ENCODE measurements at places on chromosomes 13 and 19.

- no peak for DNase-seq
These were observed 33.7 kb downstream of the SUGT1 start for GRCh38 chr13:52686376-52686775.

DNA sequence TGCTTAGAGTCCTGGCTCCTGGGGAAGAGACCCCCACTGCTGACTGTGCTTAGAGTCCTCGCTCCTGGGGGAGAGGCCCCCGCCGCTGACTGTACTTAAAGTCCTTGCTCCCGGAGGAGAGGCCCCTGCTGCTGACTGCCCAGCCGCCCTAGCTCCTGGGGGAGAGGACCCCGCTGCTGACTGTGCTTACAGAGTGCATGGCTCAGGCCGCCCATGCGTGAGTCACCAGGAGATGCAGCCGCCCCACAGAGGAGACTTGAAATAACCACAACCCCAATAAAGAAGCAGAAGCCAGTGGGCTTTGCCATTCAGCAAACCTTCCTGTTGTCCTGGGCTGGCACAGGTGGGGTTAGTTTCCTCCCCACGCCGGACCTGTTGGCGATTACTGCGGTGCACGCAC, 79.2 kb upstream of the C13orf46 start:
- no peak for DNase-seq

DNA sequence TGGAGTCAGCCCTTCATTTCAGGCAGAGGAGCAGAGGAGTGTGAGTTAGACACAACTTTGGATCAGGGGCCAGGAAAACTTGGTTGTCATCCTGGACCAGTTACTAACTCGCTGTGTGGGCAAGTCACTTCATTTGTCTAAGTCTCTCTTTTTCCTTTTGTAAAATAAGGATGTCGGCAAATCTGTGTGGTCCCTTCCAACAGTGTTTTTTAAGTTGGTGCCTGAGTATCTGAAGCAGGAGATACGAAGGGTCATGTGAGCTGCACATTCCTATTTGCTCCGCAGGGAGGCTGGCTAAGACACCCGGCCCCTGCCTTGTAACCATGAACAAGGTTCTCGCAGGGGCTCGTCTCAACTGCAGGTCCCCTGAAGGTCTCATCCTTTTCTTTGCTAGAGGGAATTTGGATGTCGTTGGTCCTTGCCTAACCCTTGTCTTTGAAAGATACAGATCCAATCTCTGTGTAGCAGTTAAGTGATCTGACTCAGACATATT, 64.3 kb downstream of the LRCH1 start:
- no peak for DNase-seq

DNA sequence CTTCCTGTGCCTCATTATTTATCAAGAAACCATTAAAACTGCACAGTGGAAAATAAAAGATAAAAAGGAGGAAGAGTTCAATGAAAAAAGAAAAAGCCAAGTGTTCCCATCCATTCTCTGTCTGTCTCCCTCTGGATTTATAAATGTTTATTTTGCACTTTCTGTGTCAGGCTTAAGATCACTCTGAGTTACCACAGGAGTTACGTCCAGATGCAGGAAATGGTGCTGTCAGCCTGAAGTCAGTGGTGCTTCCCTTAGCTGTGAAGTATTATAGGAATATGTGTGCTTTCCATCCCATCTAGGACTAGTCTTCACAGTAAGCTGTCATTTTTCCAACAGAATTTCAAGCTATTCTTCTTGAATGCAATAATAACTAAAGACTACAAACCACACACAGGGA, 420.2 kb downstream of the KCTD12 start:
- DNase-seq: no peak

GRCh38 chr19:42272989-42273406, 3.9 kb downstream of the CIC start:
- DNase-seq: no peak

- no peak for DNase-seq
These were observed 22.6 kb downstream of the SAE1 start for GRCh38 chr19:47153266-47153665.

- DNase-seq: no peak
These were observed 282.0 kb downstream of the DNAJC15 start for GRCh38 chr13:43305416-43305815.

- peak; percentile 19 for DNase-seq
These were observed 18.7 kb downstream of the MIPEP start for GRCh38 chr13:23870356-23871140.

- DNase-seq: no peak
These were observed 934.6 kb downstream of the SLITRK1 start for GRCh38 chr13:82947683-82948082.

- DNase-seq: no peak
These were observed 77.7 kb downstream of the ZNF726 start for GRCh38 chr19:23992348-23992747.

DNA sequence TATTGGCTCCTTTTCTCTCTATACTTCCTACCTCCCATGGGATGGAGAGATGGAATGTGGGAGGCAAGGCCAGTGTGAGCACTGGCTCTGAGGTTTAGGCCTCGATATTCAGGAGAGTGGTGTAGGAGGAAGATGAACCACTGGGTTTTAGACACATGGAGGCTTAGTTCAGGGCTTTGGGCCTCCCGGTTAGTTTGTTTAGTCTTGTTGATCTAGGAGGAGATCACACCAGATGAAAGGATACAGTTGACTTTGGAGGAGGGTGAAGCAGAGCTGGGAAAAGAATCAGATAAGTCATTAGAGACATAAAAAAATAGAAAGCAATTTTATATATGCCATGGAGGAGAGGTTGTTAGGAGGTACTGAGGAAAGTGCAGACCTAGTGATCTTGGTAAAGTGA, 30.9 kb downstream of the RNASEH2B start:
- no peak for DNase-seq

DNA sequence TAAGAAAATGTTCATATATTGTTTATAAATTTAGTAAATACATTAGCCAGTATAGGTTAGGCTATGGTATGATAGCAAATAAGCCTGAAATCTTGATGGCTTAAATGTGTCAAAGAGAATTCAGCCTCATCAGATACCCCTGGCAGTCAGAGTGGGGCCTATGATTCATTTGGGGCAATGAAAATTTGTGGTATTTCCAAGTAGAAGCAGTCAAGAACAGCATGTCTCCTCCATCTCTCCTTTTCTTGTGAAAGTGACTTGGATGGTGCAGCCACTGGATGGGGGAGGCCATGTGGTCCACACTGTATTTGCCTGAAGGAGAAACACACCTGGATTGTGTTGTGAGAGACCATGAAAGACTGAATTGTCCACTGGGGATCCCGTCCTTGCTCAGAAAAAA, 82.7 kb downstream of the DLEU7 start:
- no peak for DNase-seq

DNA sequence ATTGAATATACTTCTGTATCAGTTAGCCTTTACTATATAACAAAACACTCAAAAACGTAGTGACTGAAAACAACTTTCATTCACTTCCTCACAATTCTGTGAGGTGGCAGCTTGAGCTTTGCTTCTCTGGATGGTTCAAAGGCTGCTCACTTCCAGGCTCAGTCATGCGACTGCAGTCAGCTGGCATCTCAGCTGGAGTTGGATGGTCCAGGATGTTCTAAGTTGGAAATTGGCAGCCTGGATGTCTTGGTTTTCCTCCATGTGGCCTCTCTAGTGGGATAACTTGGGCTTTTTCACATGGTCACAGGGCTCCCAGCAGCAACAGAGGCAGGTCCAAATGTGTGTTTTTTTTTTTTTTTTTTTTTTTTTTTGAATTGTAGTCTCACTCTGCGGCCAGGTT, 204.4 kb downstream of the LACC1 start:
- DNase-seq: no peak

- no peak for DNase-seq
These were observed 24.2 kb upstream of the TCF3 start for GRCh38 chr19:1676351-1677266.

- no peak for DNase-seq
These were observed 1.3 kb upstream of the CALM3 start for GRCh38 chr19:46599716-46600373.

DNA sequence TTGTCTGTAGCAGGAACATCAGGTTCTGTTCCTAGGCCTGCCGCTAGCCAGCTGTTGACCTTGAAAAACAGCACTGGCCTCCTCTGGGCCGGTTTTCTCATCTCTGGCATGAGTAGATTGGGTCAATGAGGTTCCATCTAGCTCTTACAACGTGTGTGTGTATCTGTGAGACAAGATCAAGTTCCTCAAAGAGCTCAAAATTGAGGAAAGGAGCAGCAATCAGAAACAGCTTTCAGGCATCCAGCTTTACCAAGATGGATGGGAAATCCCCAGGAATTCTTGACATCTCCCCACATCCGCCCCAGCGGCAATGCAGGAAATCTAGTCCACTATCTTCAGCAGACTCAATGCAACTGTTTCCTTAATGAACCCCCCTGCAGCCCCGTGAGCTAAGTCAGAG, 4.9 kb downstream of the FLT1 start:
- no peak for DNase-seq

DNA sequence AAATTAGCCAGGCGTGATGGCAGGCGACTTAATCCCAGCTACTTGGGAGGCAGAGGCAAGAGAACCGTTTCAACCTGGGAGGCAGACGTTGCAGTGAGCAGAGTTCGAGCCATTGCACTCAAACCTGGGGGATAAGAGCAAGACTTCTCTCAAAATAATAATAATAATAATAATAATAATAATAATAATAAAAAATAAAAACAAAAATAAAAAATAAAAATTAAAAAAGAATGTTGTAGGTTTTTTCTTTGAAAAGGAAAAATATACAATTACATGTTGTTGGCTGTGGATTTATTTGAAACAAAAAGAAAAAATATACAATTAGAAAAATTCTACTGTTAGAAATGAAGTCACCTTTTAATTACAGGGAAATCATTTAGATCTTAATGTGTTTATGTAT, 11.5 kb upstream of the PRODH2 start:
- no peak for DNase-seq

DNA sequence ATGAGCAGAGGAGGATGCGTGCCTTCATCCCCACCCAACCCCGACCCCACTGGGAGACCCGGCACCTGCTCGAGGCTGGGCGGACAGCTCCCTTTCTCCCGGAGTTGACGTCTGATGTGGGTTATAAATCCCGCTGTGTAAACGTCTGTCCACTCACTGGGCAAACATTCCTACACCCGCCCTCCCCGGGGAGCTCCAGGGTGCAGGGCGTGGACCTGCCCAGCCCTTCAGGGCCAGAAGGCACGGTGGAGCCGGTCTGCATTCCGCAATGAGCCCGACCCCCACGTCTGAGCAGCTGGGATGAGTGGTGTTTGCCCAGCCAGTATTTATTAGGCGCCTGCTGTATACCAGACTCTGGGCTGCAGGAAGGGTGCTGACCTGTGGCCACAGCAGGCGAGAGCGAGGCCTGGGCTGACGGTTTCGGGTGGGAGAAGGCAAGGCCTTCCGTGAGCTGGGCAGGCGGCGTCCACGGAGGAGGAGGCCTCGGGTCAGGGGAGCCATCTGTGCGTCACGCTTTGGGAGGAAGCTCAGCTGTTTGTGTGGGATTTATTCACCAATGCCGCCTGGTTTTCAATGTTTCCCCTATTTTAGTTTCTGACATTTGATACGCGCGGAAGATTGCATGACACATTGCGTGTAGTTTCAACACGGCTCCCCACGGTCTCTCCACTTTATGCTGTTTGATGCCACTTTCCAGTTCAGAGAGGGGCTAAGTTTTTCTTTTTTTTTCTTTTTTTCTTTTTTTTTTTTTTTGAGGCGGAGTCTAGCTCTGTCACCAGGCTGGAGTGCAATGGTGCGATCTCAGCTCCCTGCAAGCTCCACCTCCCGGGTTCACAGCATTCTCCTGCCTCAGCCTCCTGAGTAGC, 2.0 kb downstream of the MISP start:
- DNase-seq: no peak

- DNase-seq: no peak
These were observed 2.3 kb downstream of the CEACAM18 start for GRCh38 chr19:51480590-51480989.

- no peak for DNase-seq
These were observed 21.5 kb downstream of the OLFM4 start for GRCh38 chr13:53050151-53050550.

GRCh38 chr13:91934354-91934753, 535.9 kb downstream of the GPC5 start:
- DNase-seq: no peak

GRCh38 chr13:108573455-108573854, 56.0 kb upstream of the MYO16 start:
- DNase-seq: no peak

DNA sequence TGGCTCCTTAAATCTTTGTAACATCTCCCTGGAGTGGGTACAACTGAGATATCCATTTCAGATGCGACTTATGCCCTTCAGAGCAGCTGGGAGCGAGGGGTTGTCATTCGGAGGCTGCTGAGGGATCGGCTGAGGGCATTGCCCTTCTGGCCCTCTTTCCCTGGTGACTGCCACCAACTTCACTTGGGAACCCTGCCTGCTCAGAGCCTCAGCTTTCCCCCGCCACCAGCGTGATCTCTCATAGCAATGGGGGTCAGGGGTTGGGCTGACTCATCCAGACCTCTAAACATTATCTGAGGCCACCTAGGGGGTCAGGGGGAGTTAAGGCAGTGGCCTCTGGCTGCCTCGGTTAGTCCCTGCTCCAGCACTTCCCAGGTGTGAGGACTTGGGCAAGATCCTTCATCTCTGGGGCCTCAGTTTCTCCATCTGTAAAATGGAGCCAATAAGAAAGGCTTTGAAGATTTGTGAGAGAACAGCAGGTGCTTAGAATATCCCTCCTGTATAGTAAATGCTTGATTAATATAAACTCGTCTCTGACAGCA, 1.1 kb downstream of the PRX start:
- DNase-seq: no peak

DNA sequence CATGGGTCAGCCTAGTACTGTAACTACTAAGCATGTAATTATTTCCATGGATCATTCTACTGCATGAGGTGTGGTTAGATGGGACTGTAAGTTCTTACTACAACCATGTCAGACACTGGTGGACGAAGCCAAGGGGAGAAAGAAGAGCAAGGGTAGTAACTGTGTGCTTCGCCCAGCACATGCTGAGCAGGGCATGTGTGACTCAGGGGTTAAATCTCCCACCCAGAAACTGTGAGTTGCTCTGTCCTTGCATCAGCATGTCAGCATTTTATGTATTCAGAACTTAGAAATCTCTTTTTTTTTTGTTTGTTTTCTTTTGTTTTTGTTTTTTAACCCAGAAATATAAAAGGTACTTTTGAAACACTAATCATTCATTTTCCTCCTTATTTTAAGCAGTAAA, 436.6 kb upstream of the KLF12 start:
- DNase-seq: no peak

- no peak for DNase-seq
These were observed 619.6 kb downstream of the KCTD12 start for GRCh38 chr13:76266561-76266960.

All from OCI-LY7 (cell line).